Liver (tissue), 10 donors: ENCODE measurements at places on chromosomes 6 and 20. TPM values are rescaled to one million over a fixed set of nuclear protein-coding genes. Genes with fewer than 3 reads are reported as not detected.

Gene SLC35A1
- polyA plus RNA-seq = 9.0 TPM

GRCh38 chr6:72446430-72446829 lies 175.4 kb upstream of the KCNQ5 start:
- DNase-seq = no peak

DNA sequence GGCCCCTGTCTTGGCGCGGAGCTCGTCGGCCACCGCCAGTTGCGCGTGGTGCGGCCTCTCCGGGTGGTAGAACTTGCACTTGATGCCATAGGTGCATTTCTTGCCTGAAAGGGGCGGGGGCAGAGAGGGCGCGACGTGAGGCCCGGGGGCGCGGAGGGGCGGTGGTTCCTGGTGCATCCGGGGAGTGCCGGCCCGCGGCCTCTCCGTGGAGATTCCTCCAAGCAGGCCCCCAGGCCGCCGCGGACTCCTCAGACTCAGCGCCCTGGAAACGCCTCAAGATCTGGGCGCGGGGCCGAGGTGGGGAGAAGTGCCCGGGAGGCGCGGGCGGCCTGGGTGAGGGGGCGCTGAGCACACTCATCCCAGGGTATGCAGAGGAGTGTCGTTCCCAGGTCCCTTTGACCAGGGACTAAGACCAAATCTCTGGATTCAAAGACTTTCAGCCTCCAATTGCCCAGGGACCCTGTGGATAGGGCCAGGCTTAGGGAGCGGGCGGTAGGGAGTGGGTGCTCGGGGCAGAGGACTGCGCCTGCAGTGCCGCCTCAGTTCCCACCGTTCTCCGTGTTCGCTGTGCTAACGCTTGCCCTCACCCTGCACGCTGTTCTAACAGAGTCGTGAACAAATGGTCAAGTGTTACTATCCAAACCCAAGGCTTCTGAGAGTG lies 33.3 kb downstream of the ZC3H12D start:
- DNase-seq = no peak

DNA sequence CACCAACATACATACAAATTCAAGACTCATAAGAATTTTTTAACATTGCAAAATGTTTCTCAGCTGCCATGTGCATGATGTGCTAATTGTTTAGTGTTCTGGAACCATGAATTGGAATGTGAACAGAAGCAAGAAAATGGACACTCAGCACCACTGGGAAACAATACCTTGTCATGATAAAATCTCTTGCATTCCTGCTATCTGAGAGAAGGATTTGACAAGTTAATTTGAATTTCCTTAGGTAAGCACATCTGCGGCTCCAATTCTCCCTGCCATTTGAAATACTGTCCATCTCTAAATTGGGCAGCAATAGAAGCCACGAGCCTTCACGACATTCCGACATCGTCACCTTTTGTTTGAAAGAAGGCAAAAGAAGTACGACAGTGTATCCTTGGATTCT lies 1104.6 kb upstream of the MAP3K7 start:
- no peak for DNase-seq

DNA sequence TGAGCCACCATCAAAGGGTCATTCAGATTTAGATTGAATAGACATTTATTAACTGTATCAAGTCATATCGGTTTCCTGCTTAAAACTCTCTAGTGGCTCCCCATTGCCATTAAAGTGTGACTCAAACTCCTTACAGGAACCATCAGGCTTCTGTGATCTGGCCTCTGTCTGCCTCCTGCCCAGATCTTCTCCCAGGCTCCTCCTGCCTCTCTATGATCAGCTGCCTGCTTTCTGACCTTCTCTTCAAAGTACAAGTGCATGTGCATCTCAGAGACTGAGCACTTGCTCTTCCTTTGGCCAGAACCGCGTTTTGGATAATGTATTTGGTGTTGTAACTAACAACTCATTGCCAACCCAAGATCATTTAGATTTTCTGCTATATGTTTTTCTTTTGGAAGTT lies 52.7 kb downstream of the IL20RA start:
- DNase-seq = no peak

- no peak for DNase-seq
These were observed 22.6 kb downstream of the RNF217 start for GRCh38 chr6:124984668-124985338.

Gene ALDH5A1
- 19.5 TPM for polyA plus RNA-seq

DNA sequence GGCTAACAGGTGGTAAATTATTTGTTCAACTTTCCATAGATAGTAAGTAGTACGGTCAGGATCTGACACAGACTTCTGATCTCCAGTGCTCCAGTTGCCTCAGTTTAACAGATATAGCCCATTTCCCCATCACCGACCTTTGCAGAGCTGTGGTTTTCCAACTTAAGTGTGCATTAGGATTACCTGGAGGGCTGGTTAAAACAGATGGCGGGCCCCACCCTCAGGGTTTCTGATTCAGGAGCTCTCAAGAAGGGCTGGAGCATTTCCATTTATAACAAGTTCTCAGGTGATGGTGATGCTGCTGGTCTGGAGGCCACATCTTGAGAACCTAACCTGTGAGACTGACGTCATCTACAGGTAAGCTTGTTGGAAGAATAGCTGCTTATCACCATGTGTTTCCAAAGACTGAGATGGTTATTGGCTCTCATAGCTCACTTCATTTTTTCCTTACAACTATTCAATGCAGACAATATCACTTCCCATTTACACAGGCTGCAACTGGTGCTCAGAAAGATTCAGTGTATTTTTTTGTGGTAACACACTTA lies 360.1 kb upstream of the CHD6 start:
- DNase-seq = no peak

Gene DPPA5
- polyA plus RNA-seq = not detected

Gene NHLRC1
- polyA plus RNA-seq = 2.4 TPM

Gene RIPOR2
- polyA plus RNA-seq = 1.6 TPM

Gene CRIP3
- polyA plus RNA-seq = 9.5 TPM

Gene ZNF831
- polyA plus RNA-seq = 0.06 TPM

DNA sequence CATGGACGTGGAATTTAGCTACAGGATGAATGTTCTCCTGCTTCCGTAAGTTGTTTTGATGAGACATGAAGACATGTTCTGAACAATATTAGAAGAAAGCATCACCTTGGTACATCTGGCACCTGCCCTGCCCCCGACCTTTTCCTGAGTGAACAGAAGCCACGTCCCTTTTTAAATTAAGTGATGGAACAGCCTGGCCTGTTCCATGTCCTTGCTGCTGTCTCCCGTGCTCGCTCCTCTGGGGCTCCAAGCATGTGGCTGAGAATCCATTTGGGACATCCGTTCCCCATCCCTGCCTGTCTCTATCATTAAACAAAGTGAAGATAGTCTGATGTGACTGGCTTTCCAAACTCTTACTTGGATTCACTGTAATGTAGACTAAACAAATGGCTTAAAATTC lies 36.4 kb downstream of the ERMARD start:
- no peak for DNase-seq

DNA sequence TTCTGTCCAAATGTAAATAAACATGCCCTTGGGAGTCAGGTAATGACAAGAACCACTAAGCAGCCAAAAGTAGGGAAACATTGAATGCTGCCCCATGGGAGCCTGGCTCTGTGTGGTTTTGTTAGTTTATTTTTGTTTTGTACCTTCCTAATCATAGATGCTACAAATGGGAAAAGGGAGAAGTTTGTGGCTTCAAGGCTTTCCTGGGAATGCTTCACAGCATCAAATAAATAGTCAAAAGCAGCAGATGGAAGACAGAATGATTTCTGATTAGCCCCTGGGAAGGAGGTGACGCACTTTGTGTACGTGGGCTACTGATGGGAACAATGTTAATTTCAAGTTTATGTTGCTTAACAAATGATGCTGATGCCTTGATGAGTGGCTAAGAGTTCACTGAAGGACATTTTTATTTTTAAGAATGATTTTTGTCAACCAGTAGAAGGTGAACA lies 532.7 kb downstream of the BCKDHB start:
- DNase-seq = no peak

DNA sequence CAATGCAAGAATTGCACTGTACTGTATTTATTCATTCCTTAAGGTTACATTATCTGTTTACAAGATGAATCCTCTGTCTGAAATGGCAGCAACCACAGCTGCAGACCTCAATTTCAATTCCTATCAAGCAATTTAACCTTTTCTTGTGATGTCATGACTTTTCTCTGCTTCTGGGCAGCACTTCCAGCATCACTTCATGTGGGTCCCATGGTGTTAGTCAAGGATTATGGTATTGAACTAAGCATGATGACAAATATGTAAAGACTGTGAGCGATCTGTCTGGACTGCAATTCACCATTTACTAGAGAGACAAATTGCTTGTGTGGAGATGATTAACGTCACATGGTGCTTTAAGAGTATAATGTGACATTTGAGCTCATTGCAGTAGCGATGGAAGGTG lies 90.5 kb upstream of the CCN2 start:
- no peak for DNase-seq

DNA sequence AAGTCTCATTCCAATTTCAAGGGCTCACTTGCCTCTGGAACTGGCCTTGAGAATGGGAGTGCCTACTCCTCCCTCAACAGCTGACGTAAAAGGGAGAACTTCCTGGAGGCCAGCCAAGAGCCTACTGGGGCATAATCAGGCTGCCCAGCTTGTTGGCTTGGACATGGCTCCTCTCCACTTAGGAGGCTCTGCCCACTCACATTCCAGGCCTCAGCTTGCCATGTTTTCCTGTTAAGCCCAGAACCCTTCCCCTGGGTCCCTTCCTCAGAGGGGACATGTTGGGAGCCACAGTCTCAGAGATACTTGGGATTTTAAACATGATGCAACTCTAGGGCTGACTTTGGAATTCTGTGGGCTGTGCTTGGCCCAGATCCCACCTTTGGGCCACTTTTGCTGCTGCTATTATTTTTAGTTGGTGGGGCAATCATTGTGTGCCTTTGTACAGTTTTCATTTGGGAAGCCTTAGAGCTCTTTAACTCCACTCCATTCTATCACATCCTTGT lies 31.5 kb upstream of the ADTRP start:
- DNase-seq = no peak

DNA sequence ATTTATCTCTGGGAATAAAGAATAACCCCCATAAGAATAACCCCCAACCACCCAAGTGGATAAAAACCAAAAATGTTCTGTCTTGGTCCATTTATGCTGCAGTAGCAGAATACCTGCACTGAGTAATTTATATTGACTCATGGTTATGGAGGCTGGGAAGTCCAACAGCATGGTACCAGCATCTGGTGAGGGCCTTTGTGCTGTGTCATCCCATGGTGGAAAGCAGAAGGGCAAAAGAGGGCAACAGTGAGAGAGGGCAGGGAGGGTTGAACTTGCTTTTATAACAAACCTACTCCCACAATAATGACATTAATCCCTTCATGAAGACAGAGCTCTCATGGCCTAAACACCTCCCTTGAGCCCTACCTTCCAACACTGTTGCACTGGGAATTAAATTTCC lies 133.7 kb downstream of the ERMARD start:
- DNase-seq = peak; percentile 6

DNA sequence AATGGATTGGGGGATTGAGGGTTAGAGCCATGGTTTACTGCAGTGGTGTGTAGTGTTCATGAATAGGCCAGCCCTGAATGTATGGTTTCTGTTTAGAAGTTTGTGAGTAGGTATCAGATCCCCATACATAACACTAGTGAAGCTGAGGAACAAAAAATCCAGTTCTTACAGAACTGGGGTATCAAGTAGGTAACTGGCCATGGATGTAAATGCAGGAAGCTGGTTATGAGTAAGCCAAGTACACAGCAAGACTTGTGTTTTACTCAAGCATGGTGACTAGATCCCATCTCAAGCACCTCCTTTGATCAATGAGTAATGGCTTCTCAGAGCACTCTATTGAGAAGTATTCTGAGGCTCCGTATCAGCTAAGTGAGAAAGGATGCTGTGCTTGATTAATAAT lies 613.7 kb upstream of the FLRT3 start:
- no peak for DNase-seq

DNA sequence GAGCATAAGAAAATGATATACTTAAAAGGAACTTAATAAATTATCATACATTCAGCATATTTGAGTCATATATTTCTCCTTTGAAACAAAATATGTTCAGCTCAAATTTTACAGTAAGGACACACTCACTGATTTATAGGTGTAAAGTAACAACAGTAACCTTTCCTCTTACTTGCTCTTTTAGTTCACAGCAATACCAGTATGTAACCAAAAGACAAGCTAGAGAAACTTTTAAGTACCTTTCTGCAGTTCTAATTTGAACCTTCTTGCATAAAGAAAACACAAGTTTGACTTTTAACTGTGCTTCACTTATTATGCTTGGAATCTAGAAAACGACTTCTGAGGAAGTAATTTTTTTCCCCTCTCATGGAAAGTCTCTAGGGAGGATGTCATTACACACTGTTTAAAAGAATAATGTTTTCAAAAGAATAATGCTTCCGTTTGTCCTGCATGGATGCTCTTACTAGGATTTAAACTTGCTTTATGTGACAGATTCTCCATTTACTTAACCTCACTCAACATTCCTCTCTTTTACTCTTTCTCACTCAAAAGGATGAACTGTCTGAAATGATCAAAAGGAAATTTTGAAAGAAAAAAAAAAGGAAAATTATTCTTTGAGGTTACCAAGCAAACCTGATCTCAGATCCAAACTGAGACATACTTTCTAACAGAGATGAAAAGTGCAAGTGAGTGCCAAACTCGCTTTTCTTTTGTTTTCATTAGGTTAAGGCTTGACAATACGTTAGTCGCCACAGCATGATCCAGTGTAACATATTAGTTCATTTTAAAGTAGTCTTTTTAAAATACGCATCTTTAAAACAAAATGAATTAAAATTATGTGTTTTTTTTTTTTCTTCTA lies 22.4 kb upstream of the CALHM6 start:
- DNase-seq = no peak

GRCh38 chr6:52661551-52661950 lies 9.4 kb upstream of the TMEM14A start:
- no peak for DNase-seq

- no peak for DNase-seq
These were observed 156.2 kb upstream of the JARID2 start for GRCh38 chr6:15089569-15090144.

Gene WFDC10B
- polyA plus RNA-seq = not detected

Gene PRR18
- polyA plus RNA-seq = 0.98 TPM
